Daoy (cell line): ENCODE measurements at places on chromosomes 3 and 15. TPM values are rescaled to one million over a fixed set of nuclear protein-coding genes. Genes with fewer than 3 reads are reported as not detected.

GRCh38 chr3:196754091-196754981, 14.7 kb downstream of the PAK2 start:
- no peak for DNase-seq

DNA sequence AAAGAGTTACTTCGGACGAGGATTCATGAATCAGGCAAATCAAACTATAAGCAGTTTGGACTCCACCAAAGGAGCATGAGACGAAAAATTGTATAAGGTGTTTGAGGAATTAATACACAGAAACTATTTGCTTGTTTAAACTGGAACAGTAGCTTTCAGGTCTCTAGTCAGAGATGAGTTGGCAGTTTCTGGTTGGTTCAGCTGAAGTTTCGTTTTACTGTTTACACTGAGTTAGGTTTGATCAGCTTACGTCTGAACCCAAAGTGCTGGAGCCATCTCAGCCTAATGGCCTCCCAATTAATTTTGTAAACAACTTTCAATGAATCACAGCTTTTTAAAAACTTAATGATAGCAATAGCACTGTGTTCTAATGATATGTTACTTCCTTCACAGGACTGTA, 703.7 kb downstream of the NLGN1 start:
- peak; percentile 77 for DNase-seq

DNA sequence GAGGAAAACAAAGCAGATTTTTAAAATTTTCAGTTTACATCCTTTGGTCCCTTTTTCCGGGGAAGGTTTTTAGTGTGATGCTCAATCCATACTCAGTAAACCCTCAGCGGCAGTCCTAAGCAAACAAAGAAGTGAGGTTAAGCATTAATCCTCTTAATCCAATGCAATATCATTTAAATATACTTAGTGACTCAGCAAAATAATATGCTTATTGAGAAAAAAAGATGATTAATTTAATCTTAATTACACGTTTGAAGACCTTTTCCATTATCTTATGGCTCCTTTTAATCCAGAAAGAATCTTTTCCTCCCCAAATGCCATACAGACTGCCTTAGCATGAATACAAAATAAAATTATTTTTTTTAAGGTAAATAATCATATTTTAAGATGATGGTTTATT, at the start of gene GABRR3:
Gene GABRR3 (minus strand): TSS at position 108 of the 400 bp plus-strand sequence. CDS start 328 bp downstream, outside the sequence.
- DNase-seq: no peak

DNA sequence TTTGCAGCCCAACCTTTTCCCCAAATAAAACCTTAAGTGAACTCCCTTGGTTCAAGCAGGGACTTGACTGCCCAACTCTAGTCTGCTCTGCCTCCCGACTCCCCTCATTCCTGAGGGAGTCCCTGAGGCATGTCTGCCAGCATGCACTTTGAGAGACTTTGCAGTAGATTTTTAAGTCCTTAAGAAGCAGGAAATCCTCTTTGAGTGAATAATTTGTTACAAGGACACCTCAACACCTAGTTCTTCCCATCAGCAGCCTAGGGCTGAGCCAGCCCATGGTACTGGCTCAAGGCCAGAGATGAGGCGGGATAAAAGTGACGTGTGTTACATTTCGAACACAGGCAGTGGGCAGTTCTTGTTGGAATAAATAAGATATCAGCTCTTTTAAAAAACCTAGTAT, 204.3 kb upstream of the SLC2A2 start:
- no peak for DNase-seq

DNA sequence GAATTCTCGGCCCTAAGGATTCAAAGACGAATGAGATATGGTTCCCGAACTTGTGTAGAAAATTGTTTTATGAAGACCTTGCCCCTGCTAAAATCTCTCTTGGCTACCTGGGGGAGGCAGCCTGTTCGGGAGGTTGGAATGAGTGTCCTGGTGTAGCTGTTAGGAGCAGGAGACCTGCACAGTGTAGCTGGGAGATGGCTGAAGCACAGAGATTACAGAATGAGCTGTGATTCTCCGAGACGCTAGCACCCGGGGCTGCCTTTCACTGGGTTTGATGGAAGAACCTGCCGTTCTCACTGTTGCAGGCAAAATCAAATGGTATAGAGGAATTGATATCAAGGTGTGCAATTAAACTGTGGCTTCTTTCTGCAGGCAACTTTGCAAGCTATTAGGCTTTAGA, 68.0 kb downstream of the TRAK1 start:
- DNase-seq: no peak

DNA sequence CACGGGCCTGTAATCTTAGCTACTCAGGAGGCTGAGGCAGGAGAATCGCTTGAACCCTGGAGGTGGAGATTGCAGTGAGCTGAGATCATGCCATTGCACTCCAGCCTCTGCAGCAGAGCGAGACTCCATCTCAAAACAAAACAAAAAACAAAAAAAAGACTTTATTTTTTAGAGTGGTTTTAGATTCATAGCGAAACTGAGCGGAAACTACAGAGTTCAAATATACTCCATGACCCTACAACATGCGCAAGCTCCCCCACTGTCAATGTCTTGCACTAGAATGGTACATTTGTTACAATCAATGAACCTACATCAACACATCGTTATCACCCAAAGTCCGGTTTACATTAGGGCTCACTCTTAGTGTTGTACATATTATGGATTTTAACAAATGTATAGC, 2.2 kb upstream of the CRTAP start:
- no peak for DNase-seq

DNA sequence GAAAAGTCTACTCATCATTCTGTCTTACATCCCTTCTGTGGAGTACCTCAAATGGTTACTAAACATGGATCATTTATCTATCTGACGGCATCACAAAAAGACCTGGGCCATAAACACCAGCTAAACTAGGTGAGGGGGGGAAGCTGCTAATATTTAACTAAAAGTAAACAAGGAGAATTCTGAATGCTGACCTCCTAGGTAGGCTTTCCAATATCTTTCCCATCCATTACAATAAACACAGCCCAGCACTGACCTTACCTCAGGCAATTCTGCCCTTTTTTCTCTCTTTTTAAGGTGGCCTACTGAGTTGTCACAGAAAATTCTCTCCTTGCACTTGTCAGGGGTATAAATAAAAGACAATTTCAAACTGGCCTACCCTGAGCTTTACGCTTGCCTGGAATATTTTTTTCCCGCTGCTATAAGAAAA, 33.1 kb downstream of the USF3 start:
- no peak for DNase-seq

DNA sequence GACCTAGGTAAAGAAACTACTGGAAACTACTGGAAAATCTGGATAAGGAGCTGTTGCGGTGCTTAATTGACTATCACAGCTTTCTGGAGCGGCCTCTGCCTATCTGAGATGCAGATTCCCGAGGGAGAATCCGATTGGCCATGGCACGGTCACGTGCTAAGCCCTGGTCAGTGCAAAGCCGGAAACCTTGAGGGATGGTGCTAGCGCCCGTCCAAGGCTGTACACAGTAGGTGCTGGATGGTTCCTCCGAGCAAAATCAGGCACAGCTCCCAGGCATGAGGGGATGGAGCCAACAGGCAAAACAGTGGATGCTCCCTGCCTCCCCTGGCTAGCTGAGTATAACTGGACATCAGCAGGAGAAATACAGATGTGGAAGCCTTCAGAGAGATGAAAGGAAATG, 238.7 kb upstream of the HES1 start:
- no peak for DNase-seq

- DNase-seq: no peak
These were observed 78.7 kb downstream of the ZNF385D start for GRCh38 chr3:21672303-21672702.

GRCh38 chr3:118618247-118619040, 416.2 kb downstream of the IGSF11 start:
- DNase-seq: no peak

- DNase-seq: peak; percentile 67
These were observed 138.7 kb downstream of the PEX5L start for GRCh38 chr3:179898024-179898423.

- DNase-seq: no peak
These were observed 1.6 kb downstream of the INSYN1 start for GRCh38 chr15:73751511-73751898.

- peak; percentile 56 for DNase-seq
These were observed 738 bp downstream of the ACAP2 start for GRCh38 chr3:195441992-195442572.

DNA sequence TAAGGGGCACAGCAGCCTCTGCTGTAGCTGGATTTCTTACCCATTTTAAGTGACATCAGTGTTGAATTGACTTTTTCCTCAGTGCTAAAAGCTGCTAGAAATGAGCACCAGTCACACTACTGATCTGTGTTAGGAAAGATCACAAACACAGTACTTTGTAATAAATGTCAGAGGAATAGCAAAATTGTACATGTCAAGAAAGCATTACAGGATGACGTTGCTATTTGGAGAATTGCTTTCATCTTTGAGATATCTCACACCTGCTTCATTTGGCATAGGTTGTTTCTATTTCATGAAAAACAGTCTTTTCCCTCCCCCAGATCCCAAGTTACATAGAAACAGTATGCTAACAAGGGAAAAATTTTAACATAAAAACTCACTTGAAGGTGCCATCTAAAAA, 77.8 kb downstream of the SLC25A26 start:
- no peak for DNase-seq

DNA sequence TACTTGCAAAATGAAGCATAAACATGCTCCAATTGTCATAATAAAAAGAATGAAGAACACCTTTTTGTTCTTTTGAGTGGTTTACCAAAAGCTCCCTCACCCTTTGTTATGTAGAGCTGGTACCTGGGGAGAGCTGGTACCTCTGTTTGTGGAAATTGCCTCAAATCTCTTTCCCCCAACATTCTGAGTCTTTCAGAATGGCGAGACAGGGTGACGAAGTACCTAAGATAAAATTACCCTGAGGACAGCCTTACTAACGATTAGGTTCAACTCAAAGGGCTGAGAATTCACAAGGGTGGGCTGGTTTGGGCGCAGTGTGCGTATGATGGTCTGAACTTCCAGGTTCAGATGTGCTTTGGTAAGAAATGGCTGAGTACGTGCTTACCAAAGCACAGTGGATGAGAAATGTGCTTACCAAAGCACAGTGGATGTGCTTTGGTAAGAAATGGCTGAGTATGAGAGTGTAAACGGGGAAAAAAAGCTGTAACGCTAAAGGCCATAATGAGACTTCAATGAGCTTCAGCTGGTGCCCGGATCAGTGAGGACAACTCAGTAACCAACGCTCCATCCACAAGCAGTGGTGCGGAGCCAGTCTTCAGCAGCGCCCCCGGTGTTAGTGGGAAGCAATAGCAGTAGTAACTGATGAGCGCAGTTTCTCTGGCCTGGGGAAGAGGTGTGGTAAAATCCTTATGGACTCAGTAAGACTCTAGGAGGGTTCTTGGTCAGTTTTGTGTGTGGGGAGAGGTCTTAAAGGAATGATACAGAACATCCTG, 72.3 kb upstream of the LRIG1 start:
- DNase-seq: no peak

DNA sequence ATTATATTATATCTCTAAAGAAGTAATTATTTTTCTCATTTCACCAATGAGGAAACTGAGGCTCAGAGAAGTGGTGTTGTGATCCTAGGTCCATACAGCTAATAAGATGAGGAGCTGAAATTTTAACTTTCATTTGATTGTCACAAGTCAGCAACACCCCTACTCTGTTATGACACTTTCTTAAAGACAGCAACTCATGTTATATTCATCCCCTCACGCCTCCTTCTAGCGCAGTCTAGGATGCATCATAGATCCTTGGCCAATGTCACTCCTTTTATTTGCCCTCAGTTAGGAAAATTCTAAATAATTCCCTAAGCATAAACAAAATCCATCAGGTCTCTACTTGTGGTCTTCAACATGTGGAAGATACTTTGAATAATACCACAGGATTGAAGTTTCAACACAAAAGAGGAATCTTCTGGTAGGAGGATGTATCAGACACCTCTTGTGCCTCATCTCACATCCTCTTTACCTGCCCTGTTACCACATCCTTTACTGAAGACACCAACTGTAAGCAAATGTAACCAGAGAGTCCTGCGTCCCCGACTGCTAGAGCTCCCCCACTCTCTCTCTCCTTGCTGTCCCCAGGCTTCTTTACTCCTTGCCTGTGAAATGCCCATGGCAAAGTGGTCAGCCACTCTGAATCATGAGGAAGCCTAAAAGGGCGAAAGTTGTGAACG, 53.7 kb downstream of the TRIM42 start:
- no peak for DNase-seq

DNA sequence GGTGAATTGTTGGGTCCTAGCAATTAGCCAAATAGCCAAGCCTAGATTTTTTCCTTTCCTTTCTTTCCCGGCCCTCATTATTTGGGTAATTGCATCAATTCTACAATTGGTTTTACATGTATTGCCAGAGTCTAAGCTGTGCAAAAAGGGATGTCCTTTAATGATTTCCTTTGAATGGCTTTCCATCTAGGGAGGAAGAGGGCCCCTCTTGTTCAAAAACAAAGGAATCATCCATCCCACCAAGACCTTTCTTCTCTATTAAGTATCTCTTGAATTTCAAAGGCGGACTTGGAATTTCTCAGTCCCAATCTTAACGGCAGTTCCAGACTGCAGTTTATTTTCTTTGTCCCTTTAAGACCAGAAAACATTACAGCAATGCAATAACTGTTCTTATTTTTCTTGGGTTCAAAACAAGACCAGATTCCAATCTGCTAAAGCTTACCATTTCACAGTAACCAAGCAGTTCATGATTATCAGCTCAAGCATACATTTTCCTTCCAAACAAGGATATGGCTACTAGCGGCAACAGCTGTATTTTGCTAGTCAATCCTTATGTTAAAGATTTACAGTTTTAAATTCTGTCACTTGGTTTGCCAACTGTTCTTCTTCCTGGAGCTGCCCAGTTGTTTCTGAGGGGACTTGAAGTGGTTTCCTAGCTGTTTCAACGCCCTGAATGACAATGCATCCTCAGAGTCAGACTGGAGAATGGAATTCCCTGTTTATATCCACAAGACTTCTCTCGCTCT, 91.4 kb upstream of the LRIG1 start:
- no peak for DNase-seq

DNA sequence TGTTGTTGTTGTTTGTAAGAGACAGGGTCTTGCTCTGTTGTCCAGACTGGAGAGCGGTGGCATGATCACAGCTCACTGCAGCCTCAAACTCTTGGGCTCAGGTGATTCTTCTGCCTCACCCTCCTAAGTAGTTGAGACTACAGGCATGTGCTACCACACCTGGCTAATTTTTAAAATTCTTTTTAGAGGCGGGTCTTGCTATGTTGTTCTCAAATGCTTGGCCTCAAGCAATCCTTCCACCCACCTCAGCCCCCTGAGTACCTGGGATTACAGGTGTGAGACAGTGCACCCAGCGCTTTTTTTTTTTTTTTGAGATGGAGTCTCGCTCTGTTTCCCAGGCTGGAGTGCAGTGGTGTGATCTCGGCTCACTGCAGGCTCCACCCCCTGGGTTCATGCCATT, 46.7 kb downstream of the TMOD3 start:
- DNase-seq: no peak

GRCh38 chr3:57144952-57145351, 20.2 kb downstream of the IL17RD start:
- DNase-seq: no peak

GRCh38 chr3:187739094-187739560, 6.1 kb downstream of the BCL6 start:
- no peak for DNase-seq

The SGO1 gene
- 13.3 and 14.6 TPM in 2 replicates for total RNA-seq

The SH3GL3 gene
- 0.21 and 1.4 TPM in 2 replicates for total RNA-seq

The TMC3 gene
- total RNA-seq: not detected in 2 replicates

The AMOTL2 gene
- 99.8 and 102 TPM in 2 replicates for total RNA-seq

The TLR9 gene
- not detected in 2 replicates for total RNA-seq

The FAM81A gene
- 1.4 and 1.6 TPM in 2 replicates for total RNA-seq

The ANKUB1 gene
- not detected in 2 replicates for total RNA-seq

The PIF1 gene
- 26.6 and 32.9 TPM in 2 replicates for total RNA-seq

The COL7A1 gene
- total RNA-seq: 107 and 154 TPM in 2 replicates

The STXBP5L gene
- 0.09 and 0.17 TPM in 2 replicates for total RNA-seq

The KLHL40 gene
- total RNA-seq: not detected in 2 replicates
